ENCODE measurements at places on chromosomes 6 and 20.

- H3K4me1 ChIP-seq: peaks cover 66% of the 10 kb centered on the region
- H3K4me3 ChIP-seq: peak overlapping the region; percentile 5
- peaks cover 63% of the 10 kb centered on the region for H3K27me3 ChIP-seq
- DNase-seq: no peak
- peak overlapping the region; percentile 14 for H3K27ac ChIP-seq
Measured at GRCh38 chr20:25864326-25864962, 167.8 kb upstream of the ZNF337 start.

DNA sequence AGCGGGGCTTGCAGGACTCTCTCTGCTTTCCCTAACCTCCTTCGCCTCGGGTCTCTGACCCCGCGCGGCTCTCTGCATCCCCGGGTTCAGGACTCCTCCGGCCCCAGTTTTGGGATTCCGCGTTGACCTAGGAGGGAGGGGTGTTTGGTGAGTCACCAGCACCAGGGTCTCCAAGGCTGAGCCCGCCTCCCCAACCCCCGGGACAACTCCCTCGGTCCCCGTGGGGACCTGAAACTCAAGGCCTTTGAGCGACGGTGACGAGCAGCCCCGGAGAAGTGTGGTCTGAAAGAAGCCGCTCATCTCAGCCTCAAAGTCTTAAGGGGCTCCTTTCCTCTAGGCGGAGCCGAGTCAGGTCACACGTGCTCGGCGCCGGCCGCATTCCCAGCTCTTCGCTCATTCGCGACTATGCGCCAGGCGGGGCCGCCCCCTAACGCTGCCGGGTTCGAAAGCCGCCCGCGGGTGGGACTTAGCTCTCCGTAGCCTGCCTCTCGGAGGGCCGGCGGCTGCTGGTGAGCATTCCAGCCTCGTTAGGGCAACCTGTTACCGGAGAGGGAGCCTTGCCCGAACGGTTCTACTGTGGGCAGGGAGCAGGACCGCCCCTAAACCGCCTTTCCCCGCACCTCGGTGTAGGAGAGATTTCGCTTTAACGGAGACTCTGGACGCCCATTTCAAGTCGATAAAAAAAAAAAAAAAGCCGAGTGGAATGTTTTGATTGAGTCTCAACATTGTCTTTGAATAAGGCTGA is 3.0 kb upstream of the PRDM13 start:
- peak overlapping the region; percentile 15 for H3K4me3 ChIP-seq
- no peaks in the 10 kb centered on the region for H3K36me3 ChIP-seq
- DNase-seq: no peak
- H3K27ac ChIP-seq: no peak overlapping the region

DNA sequence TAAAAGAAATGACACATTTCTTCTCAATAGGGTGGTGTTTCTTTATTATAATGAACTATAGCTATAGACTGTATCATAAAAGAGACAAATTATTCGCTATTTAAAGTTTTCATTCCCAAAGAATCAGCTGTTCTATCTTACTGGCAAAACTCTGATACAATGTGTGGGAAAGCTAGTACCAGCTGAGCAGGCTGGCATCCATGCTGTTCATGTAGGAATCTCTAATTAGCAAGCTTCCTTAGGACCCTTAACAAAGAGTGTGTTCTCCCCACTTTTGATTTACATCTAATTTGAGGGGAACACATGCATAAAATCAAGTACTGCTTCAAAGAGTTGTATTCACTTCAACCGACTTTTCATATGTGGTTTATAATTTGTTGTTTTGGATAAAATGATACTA is 13.2 kb downstream of the STX16 start:
- H3K27me3 ChIP-seq: no peaks in the 10 kb centered on the region
- no peak overlapping the region for H3K27ac ChIP-seq
- H3K36me3 ChIP-seq: peaks cover 42% of the 10 kb centered on the region

DNA sequence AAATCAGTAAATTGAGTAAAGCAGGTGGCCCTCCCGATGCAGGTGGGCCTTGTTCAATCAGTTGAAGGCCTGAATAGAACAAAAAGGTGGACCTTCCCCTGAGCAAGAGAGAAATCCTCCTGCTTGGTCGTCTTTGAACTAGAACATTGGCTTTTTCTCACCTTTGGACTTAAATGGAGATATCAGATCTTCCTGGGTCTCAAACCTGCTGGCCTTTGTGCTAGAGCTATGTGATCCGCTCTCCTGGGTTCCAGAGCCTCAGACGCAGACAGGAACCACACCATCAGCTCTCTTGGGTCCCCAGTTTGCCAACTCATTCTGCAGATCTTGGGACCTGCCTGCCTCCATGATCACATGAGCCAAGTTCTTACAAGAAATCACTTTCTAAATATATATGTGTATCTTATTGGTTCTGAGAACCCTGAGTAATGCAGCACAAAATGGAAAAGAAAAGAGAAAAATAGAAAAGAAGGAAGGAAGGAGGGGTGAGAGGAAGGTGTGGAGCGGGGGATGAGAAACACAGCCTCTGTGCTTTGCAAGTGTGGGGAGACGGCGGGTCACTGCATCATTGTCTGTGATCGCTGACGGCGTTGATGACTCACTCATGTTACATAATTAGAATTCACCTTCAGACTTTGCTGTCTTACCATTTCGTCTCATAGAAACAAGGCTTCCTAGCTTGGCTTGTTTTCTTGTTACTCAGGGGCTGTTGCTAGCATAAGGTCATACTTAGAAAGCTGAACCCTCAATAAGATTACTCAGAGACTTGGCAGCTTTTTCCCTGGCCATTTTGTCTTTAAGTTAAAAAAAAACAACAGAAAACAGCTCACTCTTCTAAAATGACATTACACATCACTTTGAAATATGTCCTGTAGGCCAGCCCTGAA is 85.7 kb upstream of the NEDD9 start:
- peak; percentile 63 for DNase-seq
- H3K27ac ChIP-seq: peak overlapping the region; percentile 92
- H3K4me1 ChIP-seq: peaks cover 64% of the 10 kb centered on the region
- H3K36me3 ChIP-seq: peaks cover 58% of the 10 kb centered on the region
- no peaks in the 10 kb centered on the region for H3K27me3 ChIP-seq

- H3K4me3 ChIP-seq: no peak overlapping the region
- H3K36me3 ChIP-seq: no peaks in the 10 kb centered on the region
- DNase-seq: no peak
- peaks cover 2% of the 10 kb centered on the region for H3K27me3 ChIP-seq
Measured at GRCh38 chr6:100404051-100404450, 60.7 kb downstream of the SIM1 start.

GRCh38 chr6:129473546-129473945 is 236.4 kb downstream of the ARHGAP18 start:
- no peaks in the 10 kb centered on the region for H3K36me3 ChIP-seq
- H3K27me3 ChIP-seq: peaks cover 8% of the 10 kb centered on the region
- no peak overlapping the region for H3K4me3 ChIP-seq
- no peak for DNase-seq

DNA sequence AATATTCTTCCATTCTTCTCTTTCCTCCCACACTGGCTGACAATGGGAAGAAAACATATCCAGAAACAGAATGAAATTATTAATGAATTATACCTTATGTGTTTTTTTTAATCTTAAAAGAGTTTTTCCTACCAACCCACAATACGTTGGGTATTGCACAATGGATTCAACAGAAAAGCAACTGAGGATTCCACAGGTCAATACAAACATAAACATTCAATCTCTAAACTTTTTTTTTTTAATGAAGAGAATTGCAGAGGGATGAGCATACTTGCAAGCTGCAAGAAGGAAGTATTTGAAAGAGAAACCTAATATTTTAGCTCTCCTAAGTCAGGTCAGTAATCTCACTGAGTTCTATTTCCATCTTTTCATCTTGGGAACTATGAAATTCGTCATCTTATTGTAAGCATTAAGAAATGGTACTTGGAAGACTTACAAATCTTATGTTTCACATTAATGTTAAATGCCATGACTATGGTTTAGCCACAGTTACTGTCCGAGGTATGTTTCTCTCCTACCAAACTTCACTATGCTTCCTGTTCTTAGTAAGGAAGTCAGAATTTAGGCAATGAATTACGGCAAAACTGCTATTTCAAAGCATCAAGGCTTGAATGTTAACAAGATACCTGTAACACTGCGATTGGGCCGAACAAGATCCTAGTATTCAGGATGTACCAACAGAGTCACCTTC is 100.8 kb downstream of the HIVEP2 start:
- H3K27me3 ChIP-seq: no peaks in the 10 kb centered on the region
- peak overlapping the region; percentile 91 for H3K27ac ChIP-seq
- H3K4me1 ChIP-seq: peaks cover 87% of the 10 kb centered on the region
- no peak for DNase-seq

DNA sequence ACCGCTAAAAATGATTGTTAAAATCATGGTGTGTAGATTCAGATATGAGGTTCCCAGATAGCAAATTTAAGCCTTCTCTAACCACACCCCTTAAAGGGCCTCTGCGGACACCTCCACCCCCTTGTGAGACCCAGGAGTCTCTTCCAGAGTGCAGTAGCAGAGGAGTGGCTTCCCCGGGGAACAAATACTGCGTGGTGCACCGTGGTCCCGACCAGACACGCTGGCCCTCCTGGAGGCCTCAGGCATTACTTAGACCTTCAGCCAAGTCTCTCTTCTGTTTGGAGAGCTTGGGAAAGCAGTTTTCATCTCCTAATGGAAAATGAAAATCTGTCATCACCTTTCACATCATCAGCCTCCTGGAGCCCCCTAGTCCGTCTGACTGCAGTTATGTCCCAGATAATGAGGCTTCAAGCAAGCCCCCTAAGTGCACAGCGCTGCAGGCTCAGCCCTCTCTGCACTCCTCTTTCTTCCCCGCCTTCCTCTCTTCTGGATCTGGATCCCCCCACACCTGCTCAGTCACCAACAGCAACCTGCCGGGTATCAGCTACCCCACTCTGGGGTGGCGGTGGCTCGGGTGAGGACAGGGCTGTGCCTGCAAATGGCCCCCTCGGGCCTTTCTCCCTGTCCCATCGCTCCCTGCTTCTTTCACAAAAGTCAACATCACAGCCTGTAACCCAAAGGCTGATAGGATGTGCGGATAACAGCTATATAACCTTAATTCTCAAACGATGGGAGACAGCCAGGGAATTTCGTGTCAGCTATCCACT is 58.8 kb upstream of the TAGAP start:
- peaks cover 84% of the 10 kb centered on the region for H3K4me1 ChIP-seq
- H3K36me3 ChIP-seq: no peaks in the 10 kb centered on the region
- peak overlapping the region; percentile 63 for H3K27ac ChIP-seq
- no peak for DNase-seq
- H3K27me3 ChIP-seq: no peaks in the 10 kb centered on the region
- peak overlapping the region; percentile 67 for H3K4me3 ChIP-seq

DNA sequence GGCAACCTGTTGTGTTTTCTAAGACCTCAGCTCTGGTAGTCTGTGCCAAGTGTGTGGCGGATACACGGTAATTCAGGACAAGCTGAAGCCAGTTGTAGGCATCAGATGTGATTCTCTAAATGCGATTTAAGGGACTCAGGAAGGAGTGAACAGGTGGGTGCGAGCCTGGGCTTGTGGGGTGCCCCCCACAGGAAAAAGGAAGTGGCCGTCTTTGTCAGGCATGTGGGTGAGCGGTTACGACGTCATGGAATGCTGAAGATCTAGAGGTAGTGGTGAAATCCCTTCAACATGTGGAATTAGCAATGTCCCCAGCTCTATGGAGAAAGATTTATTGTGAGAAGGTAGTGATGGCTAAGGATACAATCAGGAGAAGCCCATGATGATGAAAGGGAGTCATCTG is 95.1 kb upstream of the EXOC2 start:
- peaks cover 19% of the 10 kb centered on the region for H3K4me1 ChIP-seq
- H3K27ac ChIP-seq: peak overlapping the region; percentile 75
- H3K36me3 ChIP-seq: peaks cover 2% of the 10 kb centered on the region
- DNase-seq: peak; percentile 14
- peak overlapping the region; percentile 43 for H3K4me3 ChIP-seq

DNA sequence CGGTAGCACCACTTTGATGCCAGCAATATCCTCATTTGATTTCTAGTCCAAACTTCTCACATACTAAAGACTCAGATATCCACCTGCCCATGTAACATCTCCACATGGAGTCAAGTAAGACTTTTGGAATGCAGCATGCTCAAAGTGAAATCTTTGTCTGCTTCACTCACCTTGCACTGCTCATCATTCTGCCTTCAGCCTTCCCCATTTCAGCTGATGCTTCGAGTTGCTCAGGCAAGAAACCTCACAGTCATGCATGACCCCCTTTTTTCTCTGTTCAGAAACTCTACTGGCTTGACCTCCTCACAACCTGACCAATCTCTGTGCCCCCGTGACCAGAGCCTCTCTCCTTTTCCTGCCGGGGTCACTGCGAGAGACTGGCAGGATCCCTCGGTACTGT is 41.0 kb upstream of the KIF25 start:
- DNase-seq: no peak
- no peaks in the 10 kb centered on the region for H3K27me3 ChIP-seq
- H3K27ac ChIP-seq: no peak overlapping the region
- peaks cover 3% of the 10 kb centered on the region for H3K36me3 ChIP-seq
- H3K4me3 ChIP-seq: no peak overlapping the region
- H3K4me1 ChIP-seq: no peaks in the 10 kb centered on the region

GRCh38 chr6:8904754-8905153 is 469.4 kb upstream of the SLC35B3 start:
- DNase-seq: no peak
- no peak overlapping the region for H3K4me3 ChIP-seq
- H3K27ac ChIP-seq: no peak overlapping the region

DNA sequence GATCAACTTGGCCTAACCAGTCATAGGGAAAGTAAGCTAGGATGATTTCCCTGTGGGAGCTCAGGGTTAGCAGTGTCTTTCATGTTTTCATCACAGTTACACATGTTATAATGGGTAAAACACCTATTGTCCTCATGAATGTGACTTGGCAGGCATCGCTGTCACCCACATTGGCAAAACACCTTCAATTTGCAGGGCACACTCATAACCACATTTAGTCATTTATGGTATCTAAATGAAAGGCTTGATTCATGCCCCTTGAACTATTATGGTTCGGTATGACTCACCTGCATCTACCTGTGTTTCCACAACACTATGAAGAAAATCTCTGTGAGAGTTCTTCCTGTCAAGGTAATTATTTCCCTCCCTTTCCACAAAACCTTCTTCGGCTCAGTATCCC is 49.2 kb downstream of the FRK start:
- no peak overlapping the region for H3K27ac ChIP-seq
- no peak overlapping the region for H3K4me3 ChIP-seq
- DNase-seq: no peak
- H3K27me3 ChIP-seq: peaks cover 14% of the 10 kb centered on the region
- H3K4me1 ChIP-seq: no peaks in the 10 kb centered on the region

DNA sequence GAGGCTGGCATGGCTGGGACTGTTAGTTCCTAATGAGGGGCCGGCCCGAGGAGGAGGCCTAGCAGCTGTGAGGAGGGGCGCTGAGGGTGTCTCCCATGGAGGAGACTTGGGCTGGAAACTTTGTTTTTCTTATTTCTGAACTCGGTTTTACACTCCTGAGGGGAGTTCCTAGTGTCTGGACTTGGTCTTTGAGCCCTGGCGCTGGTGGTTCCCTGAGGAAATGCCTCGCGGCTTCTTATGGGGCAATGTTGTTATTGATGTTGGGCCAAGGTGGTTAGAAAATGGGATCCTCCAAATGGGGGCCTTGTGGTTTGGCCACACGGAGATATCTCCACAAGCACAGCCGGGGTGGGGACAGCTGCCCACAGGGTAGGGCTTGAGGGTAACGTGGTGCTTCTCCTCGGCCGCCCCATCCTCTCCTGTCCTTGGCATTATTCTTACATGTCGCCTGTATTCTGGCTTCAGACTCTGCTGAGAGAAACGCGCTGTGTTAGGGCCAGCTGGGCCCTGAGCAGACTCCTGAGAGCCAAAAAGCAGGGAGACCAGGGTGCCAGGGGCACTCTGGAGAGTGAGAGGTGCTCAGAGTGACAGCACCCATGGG is 136.9 kb downstream of the FOXO3 start:
- no peaks in the 10 kb centered on the region for H3K4me1 ChIP-seq
- H3K27me3 ChIP-seq: peaks cover 2% of the 10 kb centered on the region
- no peak for DNase-seq
- no peak overlapping the region for H3K4me3 ChIP-seq
- H3K27ac ChIP-seq: no peak overlapping the region

Measured in activated T-helper 1 cell treated with anti-CD3 and anti-CD28 coated beads, Interleukin-12 subunit alpha, Interleukin-12 subunit beta, Interleukin-2, Interleukin-4 antibody, amounts not matched to agents 30 ng/mL and 10 ng/mL and 1 ng/mL, durations not matched to agents 14 hours and 24 hours and 36 hours (primary cell).